IPS-NIHi11 (cell line): ENCODE measurements at places on chromosomes 2 and 18.
A peak's percentile ranks its signal among the peaks of the same experiment; 100 is the strongest.

DNA sequence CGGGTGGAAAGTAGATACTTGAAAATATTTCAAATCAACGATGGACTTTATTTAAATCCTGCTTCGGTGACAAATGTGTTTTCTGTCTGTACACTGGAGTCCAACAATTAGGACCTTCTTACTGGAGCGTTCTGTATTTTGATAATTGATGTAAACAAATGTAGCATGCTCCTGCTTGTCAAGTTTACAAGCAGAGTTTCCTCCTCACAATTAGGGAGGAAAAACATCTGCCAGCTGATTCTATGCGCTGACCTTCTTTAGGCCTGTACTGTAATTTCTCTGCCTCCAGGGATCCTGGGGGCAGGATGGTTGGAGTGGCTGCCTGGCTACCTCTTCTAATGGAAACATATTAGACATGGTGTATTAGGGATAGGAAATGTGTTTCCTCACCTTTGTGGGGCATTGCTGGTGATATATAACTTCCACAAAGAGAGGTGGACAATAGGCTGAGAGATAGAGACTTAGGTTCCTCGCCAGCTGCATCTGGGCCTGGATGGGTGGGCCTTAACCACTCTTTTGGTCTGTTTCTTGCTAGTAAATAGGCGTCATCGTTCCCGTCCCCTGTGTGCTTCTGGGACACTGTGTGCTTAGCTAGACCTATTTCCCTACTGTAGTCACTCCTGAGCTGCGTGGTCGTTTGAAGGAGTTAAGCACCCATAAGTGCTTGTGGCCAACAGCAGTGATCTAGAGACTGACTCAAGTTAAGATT, 19.3 kb downstream of the GATA6 start:
- DNase-seq: no peak

- DNase-seq: peak; percentile 66
Measured at GRCh38 chr2:88059979-88060906, 4.7 kb upstream of the KRCC1 start.

GRCh38 chr2:27152796-27153464, 4.1 kb downstream of the TCF23 start:
- no peak for DNase-seq

DNA sequence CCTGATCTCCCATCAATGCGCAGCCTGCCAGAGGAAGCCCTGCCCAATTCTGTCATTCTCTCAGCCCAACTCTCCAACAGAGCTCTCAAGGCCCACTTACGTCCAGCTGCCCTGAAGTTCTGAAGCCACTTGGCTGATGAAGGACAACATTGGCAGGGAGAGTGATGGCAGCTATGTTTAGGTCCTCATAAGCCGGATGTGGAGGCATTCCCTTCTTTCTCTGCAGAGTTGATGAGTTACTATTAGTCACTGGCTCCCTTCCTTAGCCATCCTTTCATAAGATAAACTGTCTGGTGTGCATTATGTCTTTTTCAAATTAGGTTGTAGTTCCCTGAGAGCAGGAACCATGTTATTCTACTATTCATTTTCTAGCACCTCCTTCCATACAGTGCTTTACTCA, 22.5 kb upstream of the TACR1 start:
- no peak for DNase-seq

- peak; percentile 81 for DNase-seq
Measured at GRCh38 chr2:10141736-10142639, 19.4 kb downstream of the RRM2 start.

- no peak for DNase-seq
Measured at GRCh38 chr18:49651033-49651432, 89.2 kb downstream of the LIPG start.

DNA sequence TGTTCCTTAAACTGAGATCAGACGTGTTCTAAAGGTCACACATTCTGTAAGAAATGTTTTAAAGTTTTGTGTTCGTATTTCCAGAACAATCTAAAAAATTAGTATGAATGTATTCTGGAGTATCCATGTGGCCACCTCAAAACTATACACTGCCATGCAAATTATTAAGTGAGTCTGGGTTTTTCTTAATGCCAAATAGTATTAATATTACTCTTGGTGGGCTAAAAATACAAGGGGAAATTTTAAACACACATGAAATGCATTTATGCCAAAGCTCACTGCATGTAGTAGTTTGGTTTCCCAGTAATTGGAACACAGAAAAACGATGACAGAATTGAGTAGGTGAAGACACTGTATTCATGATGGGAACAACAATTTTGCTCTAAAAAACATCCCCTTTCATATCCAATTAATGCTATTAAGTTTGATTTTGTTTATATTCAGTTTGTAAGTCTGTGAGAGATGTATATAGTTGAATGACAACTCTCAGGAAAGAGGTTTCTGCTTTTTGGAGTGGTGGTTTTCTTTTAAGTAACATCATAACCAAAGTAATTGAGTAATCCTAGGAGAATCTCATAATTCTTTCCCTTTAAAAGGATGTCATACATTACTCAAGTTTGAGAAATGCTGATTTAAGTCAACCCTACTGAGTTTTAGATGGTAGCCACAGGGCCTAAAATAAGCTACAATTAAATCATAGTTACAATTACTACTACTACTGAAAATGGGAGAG, 75.7 kb upstream of the CDCA7 start:
- no peak for DNase-seq

DNA sequence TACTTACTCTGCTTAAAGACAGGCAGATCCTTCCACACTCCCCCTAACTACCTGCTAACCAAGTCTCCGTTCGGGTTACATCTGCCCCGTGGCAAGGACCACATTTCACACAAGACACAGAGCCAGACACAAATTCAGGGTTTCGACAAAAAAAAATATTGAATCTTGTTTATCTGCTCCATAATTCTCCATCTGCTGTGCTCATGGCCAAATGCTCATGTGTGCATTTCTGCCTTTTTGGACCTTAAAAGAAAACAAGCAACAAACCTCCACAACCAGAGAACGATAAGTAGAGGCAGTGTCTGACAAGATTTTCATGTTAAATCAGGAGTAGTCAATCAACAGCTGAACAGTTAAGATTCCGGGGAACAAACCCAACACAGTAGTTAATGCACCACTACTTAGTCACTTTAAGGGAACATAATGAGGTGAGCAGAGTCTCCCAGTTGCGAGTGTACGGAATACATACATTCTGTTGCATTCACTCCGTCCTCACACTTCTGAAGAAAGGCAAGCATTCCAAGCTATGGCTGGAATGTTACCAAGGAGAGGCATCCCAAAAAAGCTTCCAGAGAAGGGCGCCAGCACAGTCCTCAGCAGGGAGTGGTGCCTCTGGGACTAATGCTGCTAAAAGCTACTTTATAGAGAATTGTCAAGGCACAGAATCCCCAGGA, 121.0 kb downstream of the ANKRD44 start:
- DNase-seq: no peak

DNA sequence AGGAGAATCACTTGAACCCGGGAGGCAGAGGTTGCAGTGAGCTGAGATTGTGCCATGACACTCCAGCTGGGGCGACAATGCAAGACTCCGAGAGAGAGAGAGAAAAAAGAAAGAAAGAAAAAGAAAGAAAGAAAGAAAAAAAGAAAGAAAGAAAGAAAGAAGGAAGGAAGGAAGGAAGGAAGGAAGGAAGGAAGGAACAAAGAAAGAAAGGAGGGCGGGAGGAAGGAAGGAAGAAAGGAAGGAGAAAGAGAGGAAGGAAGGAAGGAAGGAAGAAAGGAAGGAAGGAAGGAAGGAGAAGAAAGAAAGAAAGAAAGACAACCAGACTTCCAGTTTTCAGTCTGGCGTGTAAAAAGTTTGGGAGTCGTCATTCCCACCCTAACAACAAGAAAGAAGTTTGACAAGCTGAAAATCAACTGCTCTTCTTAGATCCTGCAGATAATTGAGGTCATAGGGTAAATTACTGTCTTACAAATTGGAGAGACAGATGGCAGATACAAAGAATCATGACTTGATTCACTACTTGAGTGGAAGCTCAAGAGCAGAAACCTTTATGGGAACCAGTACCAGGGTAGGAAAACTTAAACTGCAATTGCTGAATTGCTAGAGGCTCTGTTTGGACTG, 15.1 kb upstream of the CYP27C1 start:
- DNase-seq: no peak
